Aortic smooth muscle cell (primary cell): ENCODE measurements at places on chromosomes 4 and X. TPM values are rescaled to one million over a fixed set of nuclear protein-coding genes. Genes with fewer than 3 reads are reported as not detected.

Gene GJB1
- total RNA-seq: not detected in 2 replicates

Gene DLG3
- total RNA-seq: 37.7 and 47.4 TPM in 2 replicates

Gene MAB21L2
- 3.5 and 5.3 TPM in 2 replicates for total RNA-seq

Gene NXF2B
- total RNA-seq: not detected in 2 replicates

Gene IL1RAPL2
- not detected in 2 replicates for total RNA-seq

Gene PDK3
- total RNA-seq: 25.9 and 34.3 TPM in 2 replicates

Gene CT47C1
- total RNA-seq: not detected in 2 replicates

Gene SLC7A11
- total RNA-seq: 50.8 and 62.5 TPM in 2 replicates

Gene BMP3
- total RNA-seq: under 0.01 and 0.12 TPM in 2 replicates

Gene PAGE4
- not detected in 2 replicates for total RNA-seq

Gene SLC10A4
- total RNA-seq: under 0.01 and 0.06 TPM in 2 replicates

Gene NRK
- 0.13 and 1.2 TPM in 2 replicates for total RNA-seq

Gene PCYT1B
- total RNA-seq: 0.12 and 0.40 TPM in 2 replicates

Gene QDPR
- 20.3 and 24.7 TPM in 2 replicates for total RNA-seq

Gene PGM2
- total RNA-seq: 42.3 and 47.4 TPM in 2 replicates

Gene SLC9B1
- 2.9 and 4.9 TPM in 2 replicates for total RNA-seq

Gene CFI
- 5.2 and 9.3 TPM in 2 replicates for total RNA-seq

Gene DMD
- 18.1 and 23.9 TPM in 2 replicates for total RNA-seq

Gene ANOS1
- 16.5 and 19.2 TPM in 2 replicates for total RNA-seq

Gene HPGDS
- not detected in 2 replicates for total RNA-seq

Gene WAS
- total RNA-seq: 0.12 TPM in 1 of 2 replicates, not detected in the other

Gene ADH1A
- 0.19 and 0.79 TPM in 2 replicates for total RNA-seq

Gene TMEM47
- 115 and 148 TPM in 2 replicates for total RNA-seq

Gene ARHGAP24
- 42.5 and 53.0 TPM in 2 replicates for total RNA-seq

Gene SULT1E1
- 4.2 and 12.0 TPM in 2 replicates for total RNA-seq

Gene SLC2A9
- 1.1 and 2.6 TPM in 2 replicates for total RNA-seq

Gene SOWAHD
- 0.13 TPM in 1 of 2 replicates, not detected in the other for total RNA-seq

Gene NKX6-1
- total RNA-seq: not detected in 2 replicates

Gene UFSP2
- total RNA-seq: 53.8 and 67.8 TPM in 2 replicates

Gene SMR3B
- total RNA-seq: not detected in 2 replicates

Gene DUX4
- total RNA-seq: not detected in 2 replicates

Gene CTPS2
- 8.9 and 9.0 TPM in 2 replicates for total RNA-seq

Gene TMEM154
- 0.25 and 0.26 TPM in 2 replicates for total RNA-seq

Gene SCML2
- total RNA-seq: 1.2 TPM in 2 replicates

Gene FREM3
- 0.40 and 0.44 TPM in 2 replicates for total RNA-seq

Gene KCND1
- total RNA-seq: 0.56 and 0.79 TPM in 2 replicates

Gene DCAF4L1
- 0.06 and 0.13 TPM in 2 replicates for total RNA-seq

Gene NUDT9
- total RNA-seq: 13.4 and 18.1 TPM in 2 replicates

Gene BRS3
- total RNA-seq: not detected in 2 replicates

Gene RHOXF1
- not detected in 2 replicates for total RNA-seq
